ENCODE measurements at places on chromosomes 6 and 20.

- no peak for DNase-seq
These were observed 154.3 kb downstream of the CCDC170 start for GRCh38 chr6:151647976-151648639.

DNA sequence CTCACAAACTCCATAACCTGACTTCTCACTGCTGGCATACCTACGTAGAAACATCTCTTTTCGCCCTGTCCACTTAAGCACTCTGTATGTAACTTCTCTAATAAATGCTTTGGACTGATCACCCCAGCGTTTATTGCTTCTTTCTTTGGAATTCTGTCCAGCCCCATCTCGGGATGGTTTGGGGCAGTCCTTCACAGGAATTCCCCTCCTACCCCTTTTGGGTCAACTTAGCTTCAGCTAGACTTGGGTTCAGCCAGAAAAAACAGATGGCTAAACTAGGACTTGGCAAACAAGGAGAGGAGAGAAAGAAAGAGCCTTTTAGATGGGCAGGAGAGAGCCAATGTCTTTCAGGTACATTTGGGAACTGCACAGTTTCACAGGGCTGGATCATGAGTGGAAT lies 3.9 kb upstream of the LTV1 start:
- DNase-seq: no peak

- no peak for DNase-seq
These were observed 167.1 kb downstream of the PHF3 start for GRCh38 chr6:63802606-63803206.

DNA sequence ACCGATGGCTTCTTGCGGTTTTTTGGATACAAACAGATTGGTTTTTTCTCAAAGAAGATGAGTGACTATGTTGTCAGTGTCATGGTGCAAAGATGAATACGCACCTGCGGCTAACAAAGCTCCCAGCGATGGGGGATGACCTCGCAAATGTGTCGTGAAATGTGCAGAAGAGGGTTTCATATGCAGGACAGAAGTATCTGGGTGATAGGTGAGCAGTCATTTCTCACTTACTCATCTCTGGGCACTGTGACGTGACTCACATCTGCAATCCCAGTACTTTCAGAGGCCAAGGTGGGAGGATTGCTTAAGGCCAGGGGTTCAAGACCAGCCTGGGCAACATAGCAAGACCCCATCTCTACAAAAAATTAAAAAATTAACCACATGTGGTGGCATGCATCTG lies 216.3 kb downstream of the ERMARD start:
- no peak for DNase-seq

DNA sequence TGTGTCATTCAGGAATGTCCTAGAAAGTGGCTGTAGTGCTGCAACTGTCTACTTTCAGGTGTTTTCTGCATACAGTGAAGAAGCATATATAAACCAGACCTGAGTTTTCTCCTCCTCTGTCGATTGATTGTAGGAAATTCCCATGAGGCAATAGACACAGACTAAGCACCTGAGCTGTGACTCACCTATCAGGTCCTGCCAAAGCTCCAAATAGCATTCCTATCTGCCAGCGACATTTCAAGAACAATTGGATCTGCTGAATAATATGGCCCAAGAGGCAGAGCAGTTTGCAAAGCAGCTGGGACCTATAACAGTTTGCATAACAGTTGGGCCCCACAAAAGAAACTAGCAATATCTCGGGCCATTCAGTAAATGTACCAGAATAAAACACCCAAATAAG lies 360.4 kb downstream of the HAO1 start:
- DNase-seq: no peak

Data from CD4-positive, alpha-beta T cell treated with Interferon gamma for 1 hour (primary cell).